ENCODE measurements at places on chromosomes 3 and 15.
A peak's percentile ranks its signal among the peaks of the same experiment; 100 is the strongest.

DNA sequence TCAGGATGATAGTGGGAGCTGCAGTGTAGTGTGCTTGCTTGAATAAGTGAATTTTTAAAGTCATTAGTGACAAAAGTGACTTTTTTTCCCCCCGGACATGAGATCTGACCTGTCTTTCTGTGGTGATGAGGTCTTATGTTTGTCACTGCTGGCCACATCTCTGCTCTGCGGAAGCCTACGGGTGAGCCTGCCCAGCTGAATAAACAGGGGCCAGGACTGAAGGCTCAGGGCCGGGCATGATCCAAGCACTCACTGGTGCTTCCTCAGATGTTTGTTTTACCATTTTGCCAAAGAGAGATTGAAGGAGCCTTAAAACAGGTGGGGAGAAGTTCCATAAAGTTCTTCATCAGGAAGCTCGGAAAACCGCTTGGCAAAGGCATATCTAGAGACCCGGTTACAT lies 35.0 kb downstream of the RPL39L start:
- DNase-seq = no peak

DNA sequence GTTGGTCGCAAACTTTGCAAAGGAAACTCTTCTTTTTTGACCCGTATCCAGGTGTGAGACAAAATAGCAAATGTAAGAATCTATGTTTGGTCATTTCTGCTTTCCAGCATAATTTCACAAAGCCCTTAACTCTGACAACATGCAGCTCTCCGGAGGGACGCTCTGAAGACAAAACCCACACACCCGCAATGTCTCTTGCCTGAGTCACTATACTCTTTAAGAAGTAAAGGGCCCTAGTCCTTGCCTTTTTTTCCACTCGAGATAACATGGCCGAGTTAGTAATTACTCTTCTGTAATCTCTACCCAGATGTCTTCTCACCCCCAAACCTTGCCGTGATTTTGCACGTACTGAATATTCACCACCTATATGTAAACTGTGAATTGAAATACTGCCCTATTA lies 115.7 kb upstream of the ADAMTS9 start:
- no peak for DNase-seq

- no peak for DNase-seq
Observed at GRCh38 chr3:117656391-117656790, 946.8 kb downstream of the TUSC7 start.

DNA sequence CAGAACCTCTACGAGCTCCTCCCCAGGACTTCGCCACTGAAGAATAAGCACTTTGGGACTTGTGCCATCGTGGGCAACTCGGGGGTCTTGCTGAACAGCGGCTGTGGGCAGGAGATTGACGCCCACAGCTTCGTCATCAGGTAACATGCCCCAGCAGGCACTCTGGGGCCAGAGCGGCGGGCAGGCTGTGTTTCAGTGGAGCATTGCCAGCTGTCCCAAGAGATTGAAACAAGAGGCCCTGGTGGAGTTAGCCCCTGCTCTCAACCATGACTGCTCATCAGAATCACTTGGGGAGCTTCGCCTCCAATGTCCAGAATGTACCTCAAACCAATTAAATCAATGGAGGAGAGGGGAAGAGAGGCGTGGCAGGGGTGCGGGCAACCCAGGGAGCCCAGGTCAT lies 44.8 kb downstream of the ST8SIA2 start:
- no peak for DNase-seq

DNA sequence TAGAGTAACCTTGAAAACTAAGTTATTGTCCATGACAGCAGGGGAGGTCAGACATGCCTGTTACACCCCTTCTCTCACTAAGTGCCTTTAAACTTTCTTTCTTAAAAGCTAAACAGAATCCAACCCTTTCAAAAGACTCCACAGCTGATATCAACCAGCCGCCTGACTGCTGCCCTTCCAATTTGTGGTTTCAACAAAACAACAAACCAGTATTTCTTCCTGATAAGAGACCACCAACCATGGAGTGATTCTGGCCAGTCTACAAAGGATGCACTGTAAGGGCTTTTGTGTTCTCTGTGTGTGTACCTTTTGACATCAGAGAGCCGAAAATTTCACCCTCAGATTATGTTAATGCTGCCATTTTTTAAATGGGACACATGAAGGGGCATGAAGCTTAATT lies 1204.2 kb downstream of the ROBO2 start:
- no peak for DNase-seq

GRCh38 chr3:186003610-186004009 lies 65.8 kb upstream of the TRA2B start:
- DNase-seq = no peak

DNA sequence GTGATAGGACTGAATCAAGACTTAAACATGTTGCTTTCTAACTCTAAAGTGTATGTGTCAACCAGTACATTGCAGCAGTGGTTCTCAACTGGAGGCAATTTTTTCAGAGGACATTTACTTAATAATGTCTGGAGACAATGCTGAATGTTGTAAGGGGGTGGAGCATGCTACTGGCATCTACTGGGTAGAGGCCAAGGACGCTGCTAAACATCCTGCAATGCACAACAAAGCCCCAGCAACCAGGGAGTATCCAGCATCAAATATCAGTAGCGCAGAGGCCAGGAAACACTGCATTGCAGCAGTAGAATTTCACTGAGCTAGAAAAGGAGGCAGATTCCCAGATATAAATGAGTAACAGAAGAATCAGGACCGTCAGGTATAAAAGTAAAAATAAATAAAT lies 79.8 kb upstream of the GRM7 start:
- no peak for DNase-seq

DNA sequence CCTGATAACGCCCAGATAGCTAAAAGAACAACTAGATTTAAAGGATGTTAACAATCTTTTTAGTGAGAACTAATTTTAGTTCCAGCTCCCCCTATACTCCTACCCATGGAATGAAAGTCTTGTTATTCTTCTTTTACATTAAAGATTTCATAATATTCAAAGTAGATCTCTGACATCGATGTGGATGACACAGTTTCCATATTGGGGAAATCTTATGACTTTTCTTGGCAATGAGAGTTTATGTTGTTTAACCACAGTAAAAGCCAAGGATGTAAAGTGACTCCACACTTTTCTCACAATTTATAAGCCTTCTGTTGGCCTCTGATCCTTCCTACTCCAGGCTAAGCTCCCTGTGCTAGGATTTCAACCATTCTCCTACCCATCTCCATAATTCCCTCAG lies 332.6 kb upstream of the KCNMB2 start:
- DNase-seq = no peak

DNA sequence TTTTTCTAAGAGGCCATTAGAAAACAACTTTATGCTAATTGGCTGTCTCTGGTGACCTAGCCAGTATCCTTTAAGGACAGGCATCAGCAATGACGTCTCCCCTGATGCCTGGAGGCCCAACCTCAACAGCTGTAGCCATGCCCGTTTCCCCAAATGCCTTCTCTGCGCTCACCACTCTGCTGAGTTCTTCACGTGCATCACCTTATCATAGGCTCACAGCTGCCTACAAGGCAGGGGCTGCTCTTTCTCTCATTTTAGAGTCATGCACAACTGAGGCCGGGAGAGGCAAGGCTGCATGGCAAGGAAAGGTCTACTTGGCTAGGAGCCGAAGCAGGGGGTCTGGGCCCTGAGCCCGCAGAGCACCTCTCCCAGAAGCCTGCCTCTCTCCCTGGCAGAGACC lies 43.9 kb upstream of the SEC13 start:
- no peak for DNase-seq

GRCh38 chr3:14273901-14274611 lies 95.4 kb downstream of the LSM3 start:
- peak; percentile 79 for DNase-seq

DNA sequence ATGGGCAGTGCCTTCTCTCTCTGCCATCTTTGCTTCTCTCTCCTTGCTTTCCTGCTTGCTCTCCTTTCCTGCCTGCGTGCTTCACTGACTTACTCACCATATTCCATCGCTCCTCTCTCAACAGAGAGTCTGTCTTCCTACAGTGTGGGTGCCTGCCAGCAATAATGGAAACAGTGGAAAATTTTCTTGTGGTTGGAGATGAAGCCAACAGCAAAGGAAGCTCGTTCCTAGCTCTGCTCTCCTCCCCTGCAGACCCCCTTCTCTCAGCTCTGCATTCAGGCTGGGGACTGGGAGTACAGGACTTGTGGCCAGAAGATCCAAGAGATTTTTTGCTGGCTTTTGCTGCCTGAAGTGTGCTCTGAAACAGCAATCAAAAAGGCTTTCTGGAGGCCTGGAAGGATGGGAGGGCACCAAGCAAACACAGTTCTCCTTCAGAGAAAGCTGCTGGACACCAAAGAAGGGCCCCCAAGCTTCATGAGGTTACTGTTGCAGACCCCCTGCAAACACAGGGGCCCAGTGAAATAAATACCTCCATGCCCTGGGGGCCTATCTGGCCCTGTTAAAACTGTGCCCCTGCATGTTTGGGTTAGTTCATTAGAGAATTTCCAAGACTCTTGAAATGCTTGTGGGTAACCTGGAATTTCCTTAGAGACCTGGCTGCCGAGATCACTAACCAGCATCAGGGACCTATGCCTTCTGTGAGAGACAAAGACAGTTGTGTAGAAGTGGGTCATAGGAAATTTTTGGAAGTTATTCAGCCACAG lies 149.9 kb upstream of the RASGRP1 start:
- DNase-seq = no peak

All from mesendoderm (in vitro differentiated cells).